ENCODE measurements at places on chromosomes 5 and 9.

DNA sequence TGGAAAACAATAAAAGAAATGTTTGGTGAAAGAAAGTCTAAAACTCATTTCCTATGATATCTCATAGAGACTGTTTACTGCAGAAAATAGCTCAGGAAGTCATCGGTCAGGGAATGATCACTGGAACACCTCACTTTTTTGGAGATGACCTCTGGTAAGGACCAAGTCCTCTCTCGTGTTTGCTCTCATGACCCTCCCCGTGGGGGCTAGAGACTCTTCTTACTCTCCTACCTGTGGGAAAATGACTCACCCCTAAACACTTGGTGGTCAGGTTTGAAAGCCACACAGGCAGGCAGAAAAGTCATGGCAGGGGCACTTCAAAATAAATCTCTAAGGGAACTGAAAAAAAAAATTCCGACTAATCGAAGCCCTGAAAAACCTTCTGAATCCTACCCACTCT lies 48.2 kb downstream of the FAM240B start:
- DNase-seq: no peak

GRCh38 chr5:16364910-16365309 lies 100.7 kb downstream of the ZNF622 start:
- DNase-seq: no peak

GRCh38 chr9:125797930-125798329 lies 50.8 kb downstream of the PBX3 start:
- no peak for DNase-seq

- no peak for DNase-seq
Measured at GRCh38 chr5:170533383-170533782, 29.6 kb downstream of the KCNIP1 start.

DNA sequence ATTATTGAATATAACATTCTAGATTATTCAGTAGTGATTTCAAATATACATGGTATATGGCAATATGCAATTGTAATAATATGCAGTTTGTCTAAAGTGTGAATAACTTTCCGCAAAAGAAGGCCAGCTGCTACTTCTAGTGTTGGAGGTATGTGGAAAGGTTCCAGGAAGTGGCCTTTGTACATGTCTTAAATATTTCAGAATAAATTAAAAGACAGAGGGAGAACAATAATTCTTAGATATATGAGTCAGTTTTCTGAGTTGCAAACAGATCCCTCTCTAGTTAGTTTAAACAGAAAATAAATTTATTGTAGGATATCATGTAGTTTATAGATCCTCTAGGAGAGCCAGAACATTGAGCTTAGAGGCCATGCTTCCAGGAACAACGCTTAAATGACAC lies 210.8 kb upstream of the ELL2 start:
- DNase-seq: no peak
